NCI-H1694 (cell line): ENCODE measurements at places on chromosomes 5 and 9.

GRCh38 chr9:17906841-17907778 is 328.2 kb downstream of the SH3GL2 start:
- DNase-seq: no peak

DNA sequence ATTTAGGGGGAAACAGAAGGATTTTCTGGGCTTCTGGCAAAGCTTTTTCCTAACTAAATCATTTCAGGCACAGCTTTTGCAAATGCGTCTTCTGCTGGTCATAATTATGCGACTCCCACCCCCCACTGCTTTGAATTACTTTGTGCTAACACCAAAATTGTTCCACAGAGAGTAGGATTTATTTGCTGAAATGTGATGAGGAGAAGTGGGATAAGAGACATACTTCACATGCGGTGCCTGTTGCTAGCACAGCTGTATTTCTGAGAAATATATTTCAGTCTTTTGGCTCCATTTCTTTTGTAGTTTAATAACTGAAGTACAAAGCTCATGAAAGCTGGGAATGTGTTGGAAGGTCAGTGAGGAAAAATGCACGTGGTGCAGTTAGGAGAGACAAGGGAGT is 83.2 kb upstream of the TAS2R1 start:
- no peak for DNase-seq

DNA sequence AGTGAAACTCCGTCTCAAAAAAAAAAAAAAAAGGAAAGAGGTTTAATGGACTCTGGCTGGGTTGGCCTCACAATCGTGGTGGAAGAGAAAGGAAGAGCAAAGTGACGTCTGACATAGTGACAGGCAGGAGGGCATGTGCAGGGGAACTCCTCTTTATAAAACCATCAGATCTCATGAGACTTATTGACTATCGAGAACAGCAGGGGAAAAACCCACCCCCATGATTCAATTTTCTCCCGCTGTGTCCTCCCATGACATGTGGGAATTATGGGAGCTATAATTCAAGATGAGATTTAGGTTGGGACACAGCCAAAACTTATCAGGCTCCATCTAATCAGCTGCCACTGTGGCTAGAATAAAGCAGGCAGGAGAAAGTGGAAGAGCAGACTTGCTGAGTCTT is 610.4 kb upstream of the NUDT12 start:
- DNase-seq: no peak

GRCh38 chr5:135317286-135317685 is 81.7 kb downstream of the MACROH2A1 start:
- no peak for DNase-seq

- DNase-seq: no peak
These were observed 1.2 kb downstream of the ARRDC1 start for GRCh38 chr9:137606734-137607138.

DNA sequence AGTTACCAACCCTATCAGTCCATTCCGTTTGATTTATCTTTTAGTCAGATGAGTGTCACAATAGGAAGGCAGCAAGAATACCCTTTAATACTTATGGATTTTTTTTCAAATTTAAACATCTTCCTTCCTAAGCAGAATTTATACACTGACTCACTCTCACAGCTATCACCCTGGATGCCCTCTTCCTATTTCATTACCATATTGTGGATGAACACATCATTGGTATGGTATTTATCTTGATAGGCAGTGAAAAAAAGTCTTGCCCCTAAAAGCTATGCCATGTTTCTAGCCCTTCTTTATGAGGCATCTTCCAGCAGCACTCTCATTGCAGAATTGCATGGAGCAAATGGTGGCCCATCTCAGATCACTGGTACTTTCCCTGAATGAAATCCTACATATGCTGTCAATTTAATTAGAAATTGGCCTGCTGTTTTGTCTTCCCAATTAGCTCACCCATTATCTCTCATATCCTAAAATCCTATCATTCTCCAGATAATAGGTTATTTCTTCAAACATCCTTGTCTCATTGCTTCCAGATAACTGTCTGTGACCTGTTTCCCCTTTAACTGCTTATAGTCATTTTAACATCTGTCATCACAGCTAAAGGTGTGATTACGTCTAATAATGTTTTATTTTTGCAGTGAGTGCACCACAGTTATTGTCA is 433.5 kb upstream of the POU5F2 start:
- DNase-seq: no peak

DNA sequence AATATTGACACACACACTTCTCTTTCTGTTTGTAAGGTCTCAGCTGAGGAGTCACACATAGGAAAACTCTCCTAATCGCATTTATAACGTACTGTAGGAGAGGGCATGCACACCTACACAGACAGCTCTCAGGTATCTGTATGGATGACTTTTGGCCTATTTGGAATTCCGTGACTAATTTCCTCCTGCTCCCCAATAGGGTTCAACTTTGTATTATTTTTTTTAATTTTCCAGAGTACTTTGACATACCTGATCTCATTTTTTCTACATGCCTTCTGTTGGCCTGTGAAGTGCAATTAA is 195.9 kb downstream of the ARHGAP26 start:
- DNase-seq: no peak

GRCh38 chr9:6788162-6789016 is 30.6 kb downstream of the KDM4C start:
- no peak for DNase-seq

GRCh38 chr9:38026840-38027527 is 42.0 kb downstream of the SHB start:
- DNase-seq: no peak

- DNase-seq: no peak
These were observed 37.6 kb upstream of the PCAT7 start for GRCh38 chr9:94517254-94517653.

DNA sequence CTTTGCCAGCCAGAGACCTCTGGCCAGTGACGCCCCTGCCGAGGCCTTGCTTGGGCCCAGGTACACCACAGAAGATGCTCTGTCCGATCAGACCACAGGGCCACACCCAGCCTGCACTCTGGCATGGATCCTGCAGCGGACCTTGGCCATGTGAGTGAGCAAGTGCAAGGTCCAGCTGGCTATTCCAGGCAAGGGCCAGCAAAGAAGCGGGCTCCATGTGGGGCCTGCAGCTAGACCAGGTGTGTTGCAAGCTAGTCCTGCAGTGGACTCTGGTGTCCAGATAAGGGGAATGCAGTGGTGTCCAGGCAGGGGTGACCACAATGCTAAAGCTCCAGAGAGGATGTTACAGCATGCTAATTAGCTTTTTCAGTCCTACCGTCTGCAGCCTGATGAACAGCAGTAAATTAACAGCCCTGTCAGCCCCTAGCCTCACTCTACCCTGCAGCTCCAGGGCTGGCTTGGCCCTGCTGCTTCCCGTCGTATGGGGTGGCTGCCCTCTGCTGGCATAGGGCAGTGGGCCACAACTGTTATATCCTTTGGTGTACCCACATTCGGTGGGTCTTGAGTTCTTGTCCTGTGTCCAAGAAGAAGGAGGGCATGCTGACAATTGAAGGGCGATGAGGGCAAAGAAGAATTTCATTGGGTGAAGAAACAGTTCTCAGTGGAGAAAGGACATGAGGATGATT is 284.5 kb upstream of the POU5F2 start:
- DNase-seq: no peak

GRCh38 chr5:7714119-7714518 is 136.8 kb downstream of the CFAP90 start:
- DNase-seq: no peak

- no peak for DNase-seq
These were observed 185.4 kb downstream of the TTC39B start for GRCh38 chr9:15121630-15122029.

DNA sequence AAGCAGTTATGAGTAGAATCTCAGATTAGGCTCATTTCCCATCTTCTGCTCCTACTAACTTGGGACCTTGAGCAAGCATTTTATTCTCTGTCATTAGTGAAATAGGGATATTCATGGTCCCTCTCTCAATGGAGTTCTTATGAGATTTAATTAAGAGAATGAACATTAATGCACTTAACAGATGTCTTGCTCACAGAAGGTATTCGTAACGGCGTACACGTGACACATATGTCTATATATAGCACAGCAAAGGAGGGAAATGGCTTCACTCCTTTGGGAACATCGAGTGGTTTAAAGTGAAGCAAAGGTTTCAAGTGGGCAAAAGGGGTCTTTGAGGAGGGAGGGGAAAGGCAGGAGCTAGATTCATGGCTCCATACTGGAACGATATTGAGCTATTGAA is 24.6 kb downstream of the KDM4C start:
- no peak for DNase-seq

DNA sequence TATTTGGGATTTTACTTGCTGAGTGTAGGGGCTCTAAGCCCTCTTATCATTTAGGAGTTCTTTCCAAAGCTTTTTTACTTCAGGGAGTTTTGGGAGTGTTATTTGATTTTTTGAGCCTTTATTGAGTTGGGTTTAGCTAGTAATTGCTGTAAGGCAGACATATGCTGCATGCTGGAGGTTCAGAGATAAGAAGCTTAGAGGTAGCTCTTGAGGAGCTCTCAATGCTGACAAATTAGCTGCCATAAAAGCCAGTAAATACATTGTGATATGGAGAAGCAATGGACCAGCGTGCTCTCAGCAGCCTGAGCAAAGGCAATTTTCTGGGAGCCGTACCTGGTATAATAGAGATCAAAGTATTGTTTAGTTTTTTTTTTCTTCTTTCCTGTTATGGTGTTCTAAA is 11.6 kb downstream of the ARHGEF28 start:
- no peak for DNase-seq

GRCh38 chr5:135546101-135546500 is 10.3 kb upstream of the NEUROG1 start:
- DNase-seq: no peak

DNA sequence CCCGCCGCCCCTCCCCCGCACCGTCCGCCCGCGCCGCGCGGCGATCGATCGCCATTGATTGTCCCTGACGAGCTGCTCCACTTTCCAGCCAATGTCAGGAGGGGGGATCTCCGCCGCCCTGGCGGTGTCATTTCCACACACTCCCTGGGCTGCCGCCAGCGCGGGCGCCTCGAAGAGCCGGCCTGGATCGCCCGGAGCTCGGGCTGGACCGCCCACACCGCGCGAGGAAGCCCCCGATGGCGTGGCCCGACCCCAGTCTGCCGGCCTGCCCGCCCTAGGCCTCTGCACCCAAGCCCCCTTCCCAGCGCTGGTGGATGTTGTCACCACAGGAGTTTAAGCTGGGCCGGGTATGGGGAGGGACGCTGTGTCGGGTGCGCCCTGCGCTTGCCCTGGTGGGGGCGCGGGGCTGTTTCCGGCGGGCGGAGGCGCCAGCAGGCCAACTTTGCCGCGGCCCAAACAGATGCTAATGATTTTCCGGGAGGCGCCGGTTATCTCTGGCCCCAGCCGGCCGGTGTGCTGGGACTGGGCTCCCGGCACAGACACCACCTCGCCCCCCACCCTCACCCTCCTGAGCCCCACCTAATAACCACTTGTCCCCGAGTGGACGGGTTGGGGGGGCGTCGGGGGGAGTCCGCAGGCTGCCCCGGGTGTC is 10.6 kb upstream of the CXXC5 start:
- DNase-seq: peak; percentile 15

GRCh38 chr5:179906795-179907555 is 722 bp downstream of the TBC1D9B start:
- no peak for DNase-seq

- no peak for DNase-seq
These were observed 17.1 kb downstream of the LVRN start for GRCh38 chr5:115979201-115980041.

GRCh38 chr5:176389135-176390123 is 878 bp downstream of the HIGD2A start:
- DNase-seq: peak; percentile 52

GRCh38 chr9:111559000-111559610 is 34.1 kb downstream of the ZNF483 start:
- DNase-seq: no peak

DNA sequence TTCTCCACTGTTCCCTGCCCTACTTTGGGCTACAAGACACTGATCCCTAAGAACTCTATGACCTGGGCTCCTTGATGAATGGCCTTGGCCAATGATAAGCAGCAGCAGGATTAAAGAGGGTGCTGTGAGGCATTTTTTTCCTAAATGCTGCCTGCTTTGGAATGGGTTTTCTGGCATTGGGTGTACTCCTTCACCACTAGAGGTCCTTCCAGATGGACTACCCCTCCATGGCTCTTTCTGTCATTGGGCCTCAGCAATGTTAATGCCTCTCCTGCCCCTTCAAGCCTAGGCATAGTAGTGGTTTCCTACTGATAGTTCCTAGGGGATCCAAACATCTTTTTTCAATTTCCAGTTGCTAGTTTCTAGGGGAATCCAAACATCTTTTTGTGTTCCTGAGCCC is 319.3 kb upstream of the RPS23 start:
- no peak for DNase-seq

- no peak for DNase-seq
These were observed 849 bp upstream of the MGAT1 start for GRCh38 chr5:180803181-180804128.

- peak; percentile 4 for DNase-seq
These were observed 28.1 kb downstream of the NTRK2 start for GRCh38 chr9:84697509-84698114.

DNA sequence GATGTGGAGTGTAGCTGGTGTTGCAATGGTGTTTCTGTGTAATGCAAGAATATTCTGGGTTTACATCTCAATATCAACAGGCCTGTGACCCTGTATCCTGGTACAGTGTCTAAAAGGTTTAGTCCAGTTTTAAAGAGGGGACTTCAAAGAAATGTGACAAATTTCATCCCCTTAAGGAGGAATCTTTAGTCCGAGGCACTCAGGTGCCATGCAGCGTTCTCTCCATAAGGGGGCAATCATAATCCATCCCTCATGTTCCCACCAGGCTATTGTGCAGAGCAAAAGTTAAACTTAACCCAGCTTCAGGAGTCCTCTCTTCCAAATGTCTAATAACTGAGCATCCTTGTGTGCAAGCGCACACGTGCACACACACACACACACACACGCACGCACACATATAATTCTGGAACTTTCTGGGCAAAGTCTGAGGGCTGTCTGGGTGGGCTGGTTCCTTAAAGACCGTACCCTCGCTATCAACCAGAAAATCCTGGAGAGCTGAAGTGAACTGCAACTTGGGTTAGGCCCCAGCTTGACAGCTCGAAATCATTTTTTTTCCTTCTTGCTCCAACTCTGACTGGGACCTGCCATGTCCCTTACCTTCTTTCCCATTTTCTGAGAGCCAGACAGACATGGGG is 46.0 kb downstream of the CRB2 start:
- DNase-seq: peak; percentile 32

GRCh38 chr5:142758062-142758795 is 11.9 kb upstream of the ARHGAP26 start:
- no peak for DNase-seq

GRCh38 chr9:89721176-89721700 is 116.4 kb downstream of the GADD45G start:
- DNase-seq: no peak
